ENCODE measurements at places on chromosomes 5 and 9.

DNA sequence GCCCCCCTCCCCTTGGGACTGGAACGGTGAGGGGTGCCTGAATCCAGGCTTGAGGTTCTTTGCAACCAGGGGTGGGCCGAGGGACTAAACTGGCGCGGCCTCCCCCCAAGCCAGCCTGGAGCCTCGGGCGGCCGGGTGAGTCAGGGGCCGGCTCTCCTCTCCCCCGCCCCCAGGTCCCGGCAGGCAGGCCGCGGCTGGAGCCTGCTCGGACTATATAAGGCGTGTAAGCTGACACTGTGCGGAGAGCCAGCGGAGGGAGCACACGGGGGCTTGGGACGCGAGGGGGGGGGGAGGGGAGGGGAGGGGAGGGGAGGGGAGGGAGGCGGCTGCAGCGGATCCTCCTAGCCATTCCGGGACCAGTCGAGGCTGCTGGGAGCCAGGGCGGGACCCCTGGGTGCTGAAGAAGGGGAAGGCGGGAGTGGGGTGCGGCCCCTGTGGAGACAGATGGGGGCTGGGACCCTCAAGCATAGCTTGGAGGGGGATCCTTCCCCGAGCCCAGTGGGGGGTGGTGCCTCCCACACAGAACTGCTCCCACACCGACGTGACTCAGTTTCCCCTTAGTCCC is 595 bp downstream of the PDLIM7 start:
- ATAC-seq, result peak; percentile 35

GRCh38 chr9:123724211-123724796 is 205.6 kb downstream of the DENND1A start:
- ATAC-seq, result no peak

DNA sequence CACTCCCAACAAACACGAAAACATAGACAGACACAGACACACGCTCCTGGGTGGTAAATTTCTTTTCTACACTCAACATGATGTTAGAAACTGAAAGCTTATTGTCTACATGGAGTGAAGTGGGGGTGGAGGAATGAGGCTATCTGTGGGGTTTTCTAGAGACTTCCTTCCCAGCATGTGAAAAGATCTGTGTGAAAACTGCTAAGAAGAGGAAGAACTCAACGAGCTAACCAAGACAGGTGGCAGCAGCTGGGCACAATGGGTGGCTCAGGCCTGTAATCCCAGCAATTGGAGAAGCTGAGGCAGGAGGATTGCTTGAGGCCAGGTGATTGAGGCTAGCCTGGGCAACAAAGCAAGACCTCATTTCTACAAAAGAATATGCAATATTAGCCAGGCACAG is 7.6 kb downstream of the FYB1 start:
- no peak for ATAC-seq

- no peak for ATAC-seq
Observed at GRCh38 chr9:84791643-84792042, 122.1 kb downstream of the NTRK2 start.
